WERI-Rb-1 (cell line): ENCODE measurements at places on chromosomes 1 and 21.

DNA sequence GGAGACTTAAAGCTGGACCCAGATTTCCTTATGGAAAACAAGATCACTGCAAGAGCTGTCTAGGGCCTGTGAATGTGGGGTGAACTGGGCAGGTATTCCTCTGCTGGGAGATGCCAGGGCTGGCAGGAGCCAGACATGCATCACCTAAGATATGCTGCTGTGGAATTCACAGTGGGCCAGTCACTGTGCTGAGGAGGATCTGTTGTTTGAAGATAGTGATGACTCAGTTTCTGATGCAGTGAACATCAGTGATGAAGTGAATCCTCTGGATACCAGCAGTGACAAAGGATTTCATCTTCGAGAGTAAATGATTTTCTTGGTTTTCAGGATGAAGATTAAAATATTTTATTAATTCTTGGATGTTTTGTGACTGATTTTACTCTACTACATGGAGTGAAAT is 29.9 kb upstream of the CAMSAP2 start:
- no peak for DNase-seq

- DNase-seq = no peak
Observed at GRCh38 chr1:6831366-6831765, 46.1 kb downstream of the CAMTA1 start.

DNA sequence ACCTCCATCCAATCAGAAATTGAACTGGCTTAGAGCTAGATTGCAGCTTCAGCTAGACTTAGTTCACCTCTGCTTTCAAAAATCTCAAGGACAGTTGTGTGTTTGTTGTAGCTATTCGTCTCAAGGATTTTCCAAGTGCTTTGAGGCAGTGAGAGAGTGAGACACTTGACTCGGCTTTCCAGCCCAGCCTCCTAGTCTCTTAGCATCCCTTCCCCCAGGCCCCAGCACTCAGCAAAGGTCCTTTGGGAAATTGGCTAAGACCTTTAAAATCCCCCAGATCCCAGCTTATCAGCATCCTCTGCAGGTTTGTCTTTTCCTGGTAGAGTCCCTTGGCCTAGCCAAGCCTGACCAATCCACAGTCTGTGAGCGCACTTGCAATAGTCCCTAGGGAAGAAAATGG is 47.9 kb upstream of the PROX1 start:
- peak; percentile 63 for DNase-seq

GRCh38 chr1:210771131-210771530 is 362.8 kb downstream of the KCNH1 start:
- no peak for DNase-seq

DNA sequence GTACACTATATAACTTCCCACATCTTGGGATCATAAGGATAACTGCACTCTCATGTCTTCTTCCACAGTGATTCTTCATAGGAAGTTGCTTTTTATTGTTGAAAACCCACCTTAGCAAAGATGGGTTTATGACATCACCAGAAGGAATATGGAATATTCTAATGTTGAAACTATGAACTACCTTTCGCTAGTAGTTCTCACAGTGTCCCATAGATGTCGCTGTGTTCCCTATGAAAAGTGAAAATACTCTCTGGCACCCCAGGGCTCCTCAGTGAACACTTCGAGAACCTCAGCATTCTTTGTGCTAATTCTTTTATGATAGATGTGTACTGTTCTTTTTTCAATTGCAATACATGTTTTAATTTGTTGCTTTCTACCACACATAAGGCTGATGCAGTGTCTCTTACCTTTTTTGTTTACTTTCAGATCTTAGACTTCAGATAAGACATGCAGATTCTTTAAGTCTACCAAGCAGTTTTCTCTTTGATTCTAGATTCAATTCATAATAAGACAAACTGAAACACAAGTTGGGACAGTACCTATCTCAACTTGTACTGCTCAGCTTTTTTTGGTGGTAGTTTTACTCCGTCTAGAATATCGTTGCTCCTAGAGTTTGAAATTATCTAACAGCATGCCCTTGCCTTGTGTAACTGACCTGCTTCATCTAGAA is 90.8 kb downstream of the GTF2B start:
- peak; percentile 16 for DNase-seq

GRCh38 chr21:28781602-28782276 is 210.9 kb downstream of the LTN1 start:
- peak; percentile 53 for DNase-seq

DNA sequence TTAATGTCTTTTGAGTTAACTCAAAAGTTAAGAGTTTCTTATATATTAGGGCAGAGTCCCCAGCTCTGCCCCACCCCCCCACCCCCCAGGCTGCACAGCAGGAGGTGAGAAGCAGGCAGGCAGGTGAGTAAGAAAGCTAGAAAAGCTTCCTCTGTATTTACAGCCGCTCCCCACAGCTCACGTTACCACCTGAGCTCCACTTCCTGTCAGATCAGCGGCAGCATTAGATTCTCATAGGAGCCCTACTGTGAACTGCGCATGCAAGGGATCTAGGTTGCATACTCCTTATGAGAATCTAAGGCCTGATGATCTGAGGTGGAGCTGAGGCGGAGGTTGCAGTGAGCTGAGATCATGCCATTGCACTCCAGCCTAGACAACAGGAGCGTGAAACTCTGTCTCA is 81.9 kb downstream of the SIM2 start:
- DNase-seq = no peak

- no peak for DNase-seq
Observed at GRCh38 chr21:39638281-39638680, 25.5 kb downstream of the B3GALT5 start.

DNA sequence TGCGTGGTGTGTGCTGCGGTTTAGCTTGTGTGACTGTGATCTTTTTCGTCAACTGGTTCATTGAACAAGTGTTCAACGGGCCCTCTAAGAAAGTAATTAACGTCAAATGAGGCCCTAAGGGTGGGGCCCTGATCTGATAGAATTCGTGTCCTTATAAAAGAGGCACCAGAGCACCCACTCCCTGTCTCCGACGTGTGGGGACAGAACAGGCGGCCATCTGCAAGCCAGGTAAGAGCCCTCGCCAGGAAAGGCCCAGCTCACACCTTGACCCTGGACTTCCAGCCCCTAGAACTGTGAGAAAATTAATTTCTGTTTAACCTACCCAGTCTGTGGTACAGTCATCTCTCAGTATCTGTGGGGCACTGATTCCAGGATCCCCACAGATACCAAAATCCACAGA is 20.4 kb upstream of the SAMD11 start:
- DNase-seq = no peak

DNA sequence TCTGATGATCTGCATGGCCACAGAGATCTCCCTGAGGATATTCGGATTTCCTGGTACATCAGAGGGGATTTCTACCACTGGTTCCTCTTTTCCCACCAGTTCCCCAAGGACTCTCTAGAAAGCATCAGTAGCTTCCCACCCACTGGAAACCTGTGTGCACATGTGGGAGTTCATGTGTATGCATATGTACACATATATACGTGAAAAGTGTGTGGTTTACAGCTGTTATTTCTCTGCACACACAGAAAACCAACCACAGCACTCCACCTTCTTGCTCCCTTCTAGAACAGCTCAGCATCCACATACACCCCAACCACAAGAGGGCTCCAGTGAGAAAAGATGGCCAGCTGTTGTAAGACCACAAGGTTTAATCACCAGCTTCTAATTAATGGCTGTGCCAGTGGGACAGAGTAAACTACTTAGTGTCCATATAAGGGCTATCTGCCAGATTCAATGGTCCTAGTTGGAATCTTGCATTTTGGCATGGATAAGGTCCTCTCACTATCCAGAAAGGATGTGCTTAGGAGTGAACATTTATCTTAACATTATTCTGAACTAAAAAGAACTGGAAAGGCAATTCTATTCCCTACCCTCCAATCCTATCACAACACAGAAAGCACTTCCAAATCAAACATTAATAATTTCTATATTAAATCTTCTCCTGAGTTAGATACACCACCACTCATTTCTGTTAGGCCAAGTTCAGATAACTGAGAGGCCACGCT is 24.1 kb downstream of the GPR3 start:
- DNase-seq = peak; percentile 47

- no peak for DNase-seq
Observed at GRCh38 chr21:38524168-38525153, 26.2 kb upstream of the ERG start.

GRCh38 chr1:198597690-198598430 is 41.0 kb upstream of the PTPRC start:
- no peak for DNase-seq

DNA sequence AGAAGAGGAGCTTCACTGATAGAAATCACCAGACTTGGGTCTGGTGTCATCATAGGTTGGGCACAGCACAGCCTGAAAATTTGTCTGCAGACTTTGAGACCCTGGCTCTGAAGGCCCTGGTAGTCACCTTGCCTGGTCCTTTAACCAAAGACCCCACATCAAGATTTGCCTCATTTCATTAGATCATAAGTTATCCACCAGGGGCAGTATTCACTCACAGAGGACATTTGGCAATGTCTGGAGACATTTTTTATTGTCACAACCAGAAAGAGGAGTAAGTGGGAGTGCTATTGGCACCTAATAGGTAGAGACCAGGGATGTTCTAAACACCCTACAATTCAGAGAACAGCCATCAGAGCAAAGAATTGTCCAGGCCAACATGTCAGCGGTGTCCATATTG is 22.1 kb upstream of the PAX7 start:
- no peak for DNase-seq

DNA sequence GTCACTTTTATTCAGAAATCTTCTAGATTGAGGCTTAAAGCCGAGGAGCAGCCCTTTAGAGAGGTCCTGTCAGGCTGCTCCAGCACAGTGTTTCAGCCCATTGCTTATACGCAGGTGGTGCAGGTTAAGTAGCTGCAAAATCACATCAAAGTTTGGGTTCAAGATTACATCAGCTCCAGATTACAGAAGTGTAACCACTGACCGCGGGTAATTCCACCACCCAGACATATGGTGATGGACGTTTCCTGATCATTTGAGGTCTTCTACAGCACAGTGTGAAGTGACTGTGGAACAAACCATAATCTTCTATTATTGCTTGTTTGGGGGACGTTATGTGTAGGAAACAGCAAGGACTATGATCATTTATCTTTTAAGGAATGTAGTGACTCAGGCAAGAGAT is 11.8 kb downstream of the C1orf115 start:
- peak; percentile 58 for DNase-seq

- no peak for DNase-seq
Observed at GRCh38 chr1:214853340-214853739, 229.2 kb upstream of the KCNK2 start.

GRCh38 chr1:230208619-230209261 is 141.7 kb downstream of the GALNT2 start:
- DNase-seq = no peak

DNA sequence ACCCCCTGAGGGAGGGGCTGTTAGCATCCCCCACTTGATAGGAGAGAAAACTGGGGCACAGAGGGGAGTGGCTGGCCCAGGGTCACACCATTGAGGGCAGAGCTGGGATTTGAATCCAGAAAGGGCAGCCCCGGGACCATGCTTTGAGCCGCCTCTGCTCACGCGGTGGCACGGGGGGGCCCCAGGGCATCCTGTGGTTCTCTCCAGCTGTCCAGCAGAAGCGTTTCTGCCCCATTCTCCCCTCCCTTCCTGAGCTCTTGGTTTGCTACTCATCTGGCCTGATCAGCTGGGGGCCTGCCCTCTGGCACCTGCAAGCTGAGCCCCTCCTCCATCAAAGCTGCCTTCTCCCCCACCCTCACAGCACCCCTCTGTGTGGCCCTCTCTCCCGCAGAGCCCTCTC is 37.5 kb downstream of the FBXO2 start:
- DNase-seq = no peak

- no peak for DNase-seq
Observed at GRCh38 chr1:59480188-59480888, 183.4 kb downstream of the FGGY start.

DNA sequence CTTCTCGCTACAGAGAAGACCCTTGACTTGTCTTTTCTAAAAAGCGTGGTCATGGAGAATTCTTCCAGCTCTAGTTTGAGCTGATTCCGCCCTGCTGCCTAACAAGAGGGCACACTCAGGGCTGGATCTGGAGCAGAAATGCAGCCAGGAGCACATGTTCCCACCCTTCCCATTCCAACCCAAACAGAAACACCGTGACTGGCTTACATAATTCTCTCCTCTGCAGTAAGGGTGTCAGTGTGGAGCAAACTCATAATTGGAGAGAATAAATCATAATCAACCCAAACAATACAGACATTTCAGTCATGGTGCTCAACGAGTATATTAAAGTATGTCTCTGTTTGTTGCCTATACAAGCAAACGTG is 34.5 kb downstream of the CTNNBIP1 start:
- no peak for DNase-seq

DNA sequence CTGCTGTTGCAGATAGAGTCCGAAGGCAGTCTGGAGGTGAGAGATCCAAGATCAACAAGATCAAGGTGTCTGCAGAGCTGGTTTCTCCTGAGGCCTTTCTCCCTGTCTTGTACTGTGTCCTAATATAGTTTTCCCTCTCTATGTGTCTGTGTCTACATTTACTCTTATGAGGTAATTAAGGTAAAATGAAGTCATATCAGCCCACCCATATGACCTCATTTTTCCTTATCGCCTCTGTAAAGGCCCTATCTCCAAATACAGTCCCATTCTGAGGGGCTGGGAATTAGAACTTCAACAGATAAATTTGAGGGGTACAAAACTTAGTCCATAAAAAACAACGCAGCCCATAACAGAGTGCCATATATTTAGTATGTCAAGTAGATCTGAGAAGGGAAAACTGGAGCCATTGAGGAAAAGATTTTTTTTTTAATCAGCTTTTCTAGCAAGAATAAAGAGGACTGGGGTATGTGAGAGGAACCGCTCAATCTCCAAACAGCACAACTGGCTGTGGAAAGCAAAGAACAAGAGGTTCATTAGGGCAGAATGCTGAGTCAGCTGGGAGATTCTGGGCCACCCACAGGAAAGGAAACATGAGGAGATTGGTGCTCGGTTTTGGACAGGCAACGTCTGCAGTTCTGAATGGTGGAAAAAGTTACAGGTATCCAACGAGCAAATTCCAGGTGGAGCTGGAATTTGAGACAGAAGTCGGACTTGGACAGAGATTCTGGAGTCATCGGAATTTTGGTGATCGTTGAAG is 65.7 kb downstream of the MAP3K21 start:
- no peak for DNase-seq

GRCh38 chr1:152143150-152143887 is 15.7 kb downstream of the RPTN start:
- DNase-seq = no peak

DNA sequence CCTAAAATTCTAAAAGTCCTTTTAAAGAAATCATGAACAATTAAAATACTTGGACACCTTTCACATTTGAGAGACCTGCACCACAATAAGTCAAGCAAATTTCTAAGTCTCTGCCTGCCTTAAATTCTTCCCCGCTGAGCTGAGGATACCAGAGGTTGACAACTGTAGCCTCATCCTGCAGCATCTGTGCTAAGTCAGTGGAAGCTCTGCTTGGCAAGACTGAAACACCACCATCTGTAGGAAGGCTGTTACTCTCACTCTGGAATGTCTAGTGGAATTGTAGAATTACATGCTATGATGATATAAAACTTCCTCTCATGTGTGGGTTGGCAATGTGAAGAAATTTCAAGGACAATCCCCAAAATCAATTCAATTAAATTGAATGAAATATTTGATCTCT is 1756.5 kb downstream of the NCAM2 start:
- no peak for DNase-seq

- no peak for DNase-seq
Observed at GRCh38 chr21:27812279-27812678, 845.4 kb upstream of the ADAMTS5 start.
